Hematopoietic multipotent progenitor cell treated with erythropoietin and hydrocortisone succinate and interleukin-3 and kit ligand, for 15 days (in vitro differentiated cells): ENCODE measurements at places on chromosomes 1 and 21.

GRCh38 chr1:111204201-111204982, 3.9 kb upstream of the DENND2D start:
- DNase-seq, result peak; percentile 59

GRCh38 chr1:172356620-172357019, 63.9 kb upstream of the C1orf105 start:
- DNase-seq, result no peak

GRCh38 chr1:11727119-11727518, 8.8 kb upstream of the AGTRAP start:
- DNase-seq, result no peak

GRCh38 chr1:205664399-205665017, 15.8 kb downstream of the SLC45A3 start:
- DNase-seq, result no peak

- no peak for DNase-seq
These were observed 13.2 kb upstream of the UMODL1 start for GRCh38 chr21:42057851-42058437.

DNA sequence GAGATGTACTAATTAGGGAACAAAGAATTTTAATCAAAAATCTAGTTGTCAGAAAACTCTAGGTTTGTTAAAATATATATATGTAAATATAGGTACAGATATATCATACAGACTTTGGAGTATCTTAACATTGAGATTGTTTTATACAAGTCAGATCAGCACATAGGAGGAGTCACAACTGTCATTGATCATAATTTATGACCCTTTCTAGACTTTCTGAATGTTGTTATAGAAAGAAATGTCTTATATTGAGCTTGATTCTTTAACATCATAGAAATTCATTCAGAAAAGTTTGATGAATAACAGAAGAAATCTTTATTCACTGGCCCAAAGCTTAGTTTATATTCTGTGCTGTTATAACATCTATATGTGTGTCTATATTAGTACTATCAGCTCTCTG, 185.8 kb downstream of the SDCCAG8 start:
- no peak for DNase-seq
